ENCODE measurements at places on chromosomes 12 and 14.

GRCh38 chr12:6313326-6313940 is 3.0 kb downstream of the PLEKHG6 start:
- no peak for DNase-seq

- no peak for DNase-seq
These were observed 153.5 kb upstream of the MAX start for GRCh38 chr14:65255583-65256461.

- peak; percentile 91 for DNase-seq
These were observed 137.5 kb upstream of the CCND2 start for GRCh38 chr12:4135919-4136605.

- peak; percentile 94 for DNase-seq
These were observed 14.8 kb downstream of the PROX2 start for GRCh38 chr14:74860899-74861733.

DNA sequence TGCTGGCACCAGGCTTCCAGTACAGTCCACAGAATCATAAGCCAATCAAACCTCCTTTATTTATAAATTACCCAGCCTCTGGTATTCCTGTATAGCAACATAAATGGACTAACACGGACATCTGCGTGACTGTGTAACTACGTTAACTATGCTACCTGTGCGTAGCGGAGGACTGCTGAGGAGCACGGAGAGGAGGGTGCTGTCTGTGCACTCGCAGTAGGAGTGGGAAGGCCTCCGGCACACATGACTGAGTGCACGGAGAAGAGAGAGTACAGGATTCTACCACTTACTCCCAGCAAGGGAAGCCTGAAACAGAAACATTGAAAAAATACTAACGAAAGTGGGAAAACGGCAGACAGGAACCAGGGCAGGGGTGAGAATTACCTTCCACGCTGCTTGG is 22.9 kb downstream of the RAD52 start:
- DNase-seq = no peak

- DNase-seq = peak; percentile 67
These were observed 4.2 kb upstream of the XPOT start for GRCh38 chr12:64400041-64400440.

Measured in activated CD4-positive, alpha-beta memory T cell treated with anti-CD3 and anti-CD28 coated beads for 36 hours (primary cell).